ENCODE measurements at places on chromosomes 3 and 15. TPM values are rescaled to one million over a fixed set of nuclear protein-coding genes. Genes with fewer than 3 reads are reported as not detected.
A peak's percentile ranks its signal among the peaks of the same experiment; 100 is the strongest.

DNA sequence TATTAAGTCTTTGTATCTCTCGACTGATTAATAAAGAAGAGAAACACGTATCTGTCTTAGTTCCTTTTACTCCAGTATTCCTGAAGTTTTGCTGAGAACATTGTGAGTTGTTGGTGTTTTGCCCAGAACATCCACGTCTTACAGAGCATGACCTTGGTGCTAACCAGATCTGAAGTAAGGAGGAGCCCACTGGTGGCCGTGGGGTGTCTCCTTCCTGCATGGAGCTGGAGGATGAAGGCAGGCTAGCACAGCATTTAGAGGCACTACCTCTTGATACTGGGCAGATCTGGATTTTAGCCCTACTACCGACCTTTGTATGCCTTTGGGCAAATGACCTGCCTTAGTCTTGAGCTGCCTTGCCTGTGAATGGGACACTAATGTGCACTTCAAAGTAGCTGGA lies 28.9 kb upstream of the ESYT3 start:
- no peak for DNase-seq

DNA sequence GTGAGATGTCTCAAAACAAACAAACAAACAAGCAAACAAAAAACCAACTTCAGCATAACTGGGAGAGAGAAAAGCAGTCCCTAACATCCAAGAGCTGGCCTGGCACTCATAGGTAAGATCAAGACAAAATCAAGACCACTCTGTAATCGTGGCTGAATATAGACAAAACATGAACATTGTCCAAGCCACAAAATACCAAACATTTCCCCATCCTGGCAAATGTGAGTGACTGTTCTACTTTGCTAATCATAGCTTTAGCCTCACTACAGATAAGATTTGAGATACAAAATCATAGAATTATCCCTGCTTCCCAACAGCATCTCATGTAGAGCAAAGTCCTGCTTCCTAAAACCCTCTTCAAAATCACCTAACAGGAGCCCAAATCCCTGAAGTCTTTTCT lies 116.7 kb upstream of the PRTG start:
- DNase-seq: no peak

DNA sequence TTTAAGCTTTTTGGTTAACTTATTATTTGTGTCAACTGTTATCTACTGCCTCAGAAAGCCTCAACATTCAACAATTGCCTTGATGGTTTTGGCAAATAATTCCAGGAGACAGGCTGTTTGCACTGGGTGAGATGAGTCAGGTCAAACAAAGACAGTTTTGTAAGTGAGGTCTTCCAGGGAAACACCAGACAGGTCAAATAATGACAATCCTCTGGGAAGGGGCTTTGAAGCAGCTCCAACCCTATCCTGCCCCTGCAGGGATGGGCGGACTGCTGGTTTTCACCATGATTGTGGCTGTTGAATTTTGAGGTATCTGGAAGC lies 79.4 kb upstream of the PRR23E start:
- DNase-seq: no peak

DNA sequence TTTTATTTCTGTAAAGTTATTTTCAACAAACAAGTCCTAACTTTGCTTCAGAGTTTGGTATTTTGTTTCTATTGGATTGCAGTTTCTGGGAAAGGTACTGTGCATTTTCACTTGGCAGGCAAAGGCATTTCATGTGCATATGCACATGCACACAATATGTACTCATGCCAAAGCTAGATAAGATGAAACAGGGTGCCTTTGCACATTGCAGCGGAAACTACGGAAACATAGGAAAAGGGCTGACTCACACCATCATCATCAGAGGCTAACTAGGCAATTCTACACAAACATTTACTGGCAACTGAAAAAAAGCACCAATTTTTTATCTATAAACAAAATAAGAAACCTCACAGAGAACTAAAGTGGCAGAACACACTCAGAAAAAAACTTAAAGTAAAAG lies 550.6 kb upstream of the NECTIN3 start:
- DNase-seq: no peak

DNA sequence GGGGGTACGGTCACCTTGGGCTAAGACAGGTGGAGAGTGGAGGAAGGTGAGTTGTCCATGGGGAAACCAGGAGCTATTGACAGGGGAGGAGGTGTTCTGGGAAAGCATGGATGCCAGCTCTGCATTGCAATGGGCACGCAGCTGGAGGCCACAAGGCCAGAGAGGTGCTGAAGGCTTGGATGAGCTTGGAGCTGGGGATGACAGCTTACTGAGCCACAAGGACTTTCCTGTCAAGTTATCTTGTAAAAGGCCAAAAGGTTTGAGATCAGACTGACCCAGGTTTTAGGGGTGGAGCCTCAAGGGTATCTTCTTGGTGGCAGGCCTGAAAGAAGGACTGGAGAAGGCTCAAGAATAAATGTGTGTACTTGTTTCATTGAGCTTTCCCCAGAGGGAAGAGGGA lies 115.2 kb downstream of the ASB7 start:
- peak; percentile 7 for DNase-seq

- peak; percentile 24 for DNase-seq
Measured at GRCh38 chr3:11735638-11736037, 91.9 kb upstream of the VGLL4 start.

DNA sequence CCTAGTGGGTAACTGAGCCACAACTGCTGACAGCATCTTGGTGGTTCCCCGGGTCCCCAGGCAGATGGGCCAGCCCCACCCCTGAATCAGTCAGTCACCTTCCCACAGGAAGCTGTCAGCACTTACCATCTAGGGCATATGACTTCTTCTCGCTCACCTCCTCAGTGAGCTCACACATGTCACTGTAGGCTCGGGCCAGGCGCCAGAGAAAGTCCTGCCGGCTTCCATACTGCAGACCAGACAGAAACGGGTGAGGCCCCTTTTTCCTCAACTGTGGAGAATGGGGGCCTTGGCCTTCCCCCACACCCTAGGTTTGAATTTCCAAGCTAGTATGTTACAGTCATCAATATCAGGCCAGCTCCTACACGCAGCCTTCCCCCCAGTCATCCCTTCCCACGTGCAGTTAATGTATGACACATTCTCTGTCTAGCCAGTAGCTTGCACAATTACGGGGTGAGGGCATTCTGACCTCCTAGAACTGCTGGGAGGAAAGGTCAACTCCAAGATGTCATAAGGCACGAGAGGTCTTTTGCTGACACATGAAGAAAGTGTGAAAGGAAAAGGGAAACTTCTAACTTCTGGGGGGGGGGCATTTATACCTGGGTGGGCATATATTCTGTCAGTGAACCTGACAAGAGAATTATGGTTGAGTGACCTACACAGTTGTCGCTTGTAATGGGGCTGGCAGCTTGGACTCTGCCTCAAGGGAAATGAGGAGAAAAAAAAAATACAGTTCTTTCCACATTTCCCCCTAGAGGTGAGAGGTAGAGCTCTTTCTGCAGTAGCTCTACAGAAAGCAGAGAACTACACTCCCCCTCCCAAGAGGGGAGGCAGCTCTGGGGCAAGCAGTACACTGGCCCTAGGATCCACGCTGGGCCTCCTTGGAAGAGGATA lies 10.9 kb downstream of the RMDN3 start:
- DNase-seq: peak; percentile 22

DNA sequence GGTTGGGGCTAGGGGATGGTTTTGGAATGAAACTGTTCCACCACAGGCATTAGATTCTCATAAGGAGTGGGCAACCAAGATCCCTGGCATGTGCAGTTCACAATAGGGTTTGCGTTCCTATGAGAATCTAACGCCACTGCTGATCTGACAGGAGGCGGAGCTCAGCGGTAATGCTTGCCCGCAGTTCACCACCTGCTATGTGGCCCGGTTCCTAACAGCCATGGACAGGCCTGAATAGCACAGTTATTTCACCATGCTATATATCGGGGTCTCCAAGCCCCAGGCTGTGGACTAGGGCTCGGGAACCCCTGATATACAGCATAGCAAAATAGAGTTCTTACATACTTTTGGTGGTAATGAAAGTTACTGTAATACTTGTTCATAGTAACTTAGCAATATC lies 99.9 kb upstream of the THSD4 start:
- DNase-seq: no peak

- DNase-seq: no peak
Measured at GRCh38 chr15:69158201-69158842, 2.1 kb upstream of the GLCE start.

GRCh38 chr3:162138509-162138908 lies 641.9 kb downstream of the OTOL1 start:
- DNase-seq: no peak

- no peak for DNase-seq
Measured at GRCh38 chr15:45121706-45122417, 7.7 kb downstream of the DUOXA2 start.

- DNase-seq: no peak
Measured at GRCh38 chr15:81157195-81157938, 23.3 kb downstream of the CFAP161 start.

Gene ACSBG1
- total RNA-seq: 0.58 TPM

Gene STXBP5L
- total RNA-seq: 0.74 TPM

Gene HTR3E
- total RNA-seq: 0.13 TPM

Gene BUB1B
- total RNA-seq: 48.3 TPM

Gene RASGRP1
- total RNA-seq: 0.96 TPM

Measured in colonic mucosa (tissue), 4 donors.